Activated naive CD8-positive, alpha-beta T cell treated with anti-CD3 and anti-CD28 coated beads, Interleukin-2, amount 10 ng/mL, durations not matched to agents 7 days and 5 days (primary cell): ENCODE measurements at places on chromosomes 12 and 14. TPM values are rescaled to one million over a fixed set of nuclear protein-coding genes. Genes with fewer than 3 reads are reported as not detected.

Gene RPL10L
- not detected for total RNA-seq

Gene DAO
- not detected for total RNA-seq

- no peak for DNase-seq
Measured at GRCh38 chr14:59751578-59751977, 119.0 kb downstream of the RTN1 start.

DNA sequence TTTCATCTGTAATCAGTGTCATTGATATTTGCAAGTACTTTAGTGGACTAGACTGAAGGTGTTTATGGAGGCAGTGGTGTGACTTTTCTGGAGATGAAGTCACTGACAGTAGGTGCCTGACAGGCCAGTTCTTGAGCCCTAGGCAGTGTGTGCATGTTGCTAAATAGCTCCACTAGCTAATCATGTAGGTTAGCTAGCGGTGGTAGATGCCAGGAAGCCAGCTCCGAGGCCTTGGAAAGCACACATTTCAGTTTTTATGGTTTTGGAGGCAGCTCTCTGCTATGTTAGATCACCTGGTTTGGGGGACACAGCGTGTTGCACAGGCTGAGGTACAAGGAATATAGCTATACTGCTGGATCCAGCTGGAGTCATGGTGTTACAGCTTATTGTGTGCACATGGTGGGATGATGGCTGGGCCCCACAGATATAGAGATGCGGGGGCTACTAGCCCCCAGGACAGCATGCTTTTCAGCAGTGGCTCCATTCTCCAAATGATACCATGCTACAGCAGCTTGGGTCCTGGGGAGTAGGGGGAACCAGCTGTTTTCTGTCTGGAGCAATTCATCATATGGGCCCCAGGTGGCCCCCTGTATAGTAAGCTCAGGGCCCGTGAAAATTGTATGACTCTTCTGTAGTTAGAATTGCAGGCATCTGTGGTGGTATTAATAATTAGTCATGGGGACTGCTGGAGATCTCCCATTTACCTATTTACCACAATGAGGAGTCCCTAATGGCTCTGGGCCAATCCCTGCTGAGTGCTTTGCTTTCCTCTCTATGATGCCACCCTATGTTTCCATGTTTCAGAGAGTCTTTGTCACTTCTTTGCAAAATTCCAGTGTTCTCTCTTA, 367.2 kb upstream of the LMO3 start:
- DNase-seq, result no peak

- DNase-seq, result no peak
Measured at GRCh38 chr12:6288235-6288634, 22.2 kb upstream of the PLEKHG6 start.

DNA sequence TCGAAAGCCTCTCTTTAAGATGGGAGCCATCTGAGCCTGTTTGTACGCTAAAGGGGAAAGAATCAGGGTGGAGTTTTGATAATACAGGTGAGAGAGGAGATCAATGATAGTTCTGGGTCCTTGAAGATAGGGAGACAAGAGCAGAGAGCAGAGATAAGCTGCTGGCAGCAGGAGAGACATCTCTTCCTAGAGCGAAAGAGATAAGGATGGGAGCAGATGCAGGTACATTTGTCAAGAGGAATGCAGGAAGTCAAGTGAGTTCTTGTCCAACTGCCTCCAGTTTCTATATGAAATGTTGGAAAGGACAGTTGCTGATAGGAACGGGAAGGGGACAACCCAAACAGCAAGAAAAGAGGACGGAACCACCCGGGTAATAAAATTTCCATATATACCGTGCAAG, 24.7 kb upstream of the HIF1A start:
- DNase-seq, result no peak

DNA sequence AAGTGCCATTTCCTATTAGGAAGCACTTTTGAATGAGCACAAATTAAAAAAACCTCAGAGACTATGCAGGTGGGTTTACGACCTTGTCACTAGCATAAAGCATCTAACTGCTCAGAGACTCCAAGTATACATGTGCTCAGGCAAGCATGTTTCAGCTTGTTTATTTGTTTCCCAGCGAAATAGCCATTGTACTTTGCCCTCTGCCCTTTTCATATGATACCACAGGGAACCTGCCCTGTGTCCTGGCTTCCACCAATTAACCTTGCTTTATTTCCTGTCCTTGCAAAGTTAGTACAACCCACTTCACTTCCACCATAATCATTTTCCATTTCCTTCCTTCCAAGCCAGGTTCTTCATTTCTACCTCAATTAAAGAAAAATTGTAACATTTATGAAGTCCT, 194.9 kb downstream of the DUSP6 start:
- DNase-seq, result no peak

GRCh38 chr12:67069451-67070306, 199.5 kb upstream of the CAND1 start:
- DNase-seq, result peak; percentile 71

DNA sequence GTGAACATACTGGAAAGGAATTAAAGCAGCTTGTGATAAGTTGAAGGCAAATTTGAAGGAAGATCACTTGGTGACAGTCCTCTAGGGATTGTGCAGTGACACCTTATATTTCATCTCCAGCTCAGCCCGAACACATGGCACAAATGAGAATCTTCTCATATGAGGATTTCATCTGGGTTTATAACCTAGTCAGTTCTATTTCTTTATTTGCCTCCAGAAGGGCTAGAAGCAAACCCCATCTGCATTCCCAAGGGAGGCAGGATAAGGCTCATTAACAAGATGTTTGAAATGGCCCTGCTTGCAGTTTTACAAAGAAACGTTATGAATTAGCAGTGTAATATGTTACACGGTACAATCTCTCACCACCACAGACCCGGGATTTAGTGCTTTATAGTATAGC, 90.7 kb upstream of the KRR1 start:
- no peak for DNase-seq

GRCh38 chr12:59597385-59597781, 1.6 kb downstream of the SLC16A7 start:
- DNase-seq, result peak; percentile 41

- DNase-seq, result no peak
Measured at GRCh38 chr12:87853448-87854003, 175.7 kb downstream of the C12orf50 start.

- DNase-seq, result no peak
Measured at GRCh38 chr14:93156693-93157369, 27.9 kb downstream of the MOAP1 start.
